Activated naive CD4-positive, alpha-beta T cell treated with anti-CD3 and anti-CD28 coated beads for 36 hours (primary cell): ENCODE measurements at places on chromosomes 1 and 21. TPM values are rescaled to one million over a fixed set of nuclear protein-coding genes. Genes with fewer than 3 reads are reported as not detected.
A peak's percentile ranks its signal among the peaks of the same experiment; 100 is the strongest.

DNA sequence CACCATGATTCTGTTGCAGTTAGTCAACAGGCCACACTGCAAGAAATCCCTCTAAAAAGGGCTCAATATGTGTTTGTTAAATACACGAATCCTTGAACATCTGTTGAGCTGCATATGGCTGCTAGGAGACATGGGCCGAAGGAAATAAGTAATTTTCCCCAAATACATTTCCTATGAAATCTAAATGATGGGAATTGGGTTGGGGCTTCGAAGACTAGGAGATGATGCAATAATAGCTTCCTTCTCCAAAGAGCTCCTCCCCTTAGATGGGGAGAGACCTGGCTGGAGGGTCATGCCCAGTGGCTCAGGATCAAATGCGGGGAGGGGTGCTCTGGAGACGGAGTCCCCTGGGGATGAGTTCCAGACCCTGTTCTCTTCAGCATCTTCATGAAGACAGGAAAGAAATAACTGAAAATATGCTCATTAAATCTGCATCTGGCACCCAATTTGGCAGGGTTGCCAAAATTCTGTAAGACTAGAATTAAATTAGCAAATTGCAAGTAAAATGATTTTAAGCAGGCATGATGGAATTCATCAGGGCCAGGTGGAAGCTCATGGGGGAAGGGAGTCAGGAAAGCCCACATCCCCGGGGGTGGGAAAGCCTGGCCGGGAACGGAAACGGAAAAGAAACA, 165.0 kb upstream of the EDN2 start:
- H3K4me3 ChIP-seq = no peak overlapping the region
- H3K4me1 ChIP-seq = peaks cover 66% of the 10 kb centered on the region
- DNase-seq = no peak
- H3K27ac ChIP-seq = peak overlapping the region; percentile 77
- no peaks in the 10 kb centered on the region for H3K27me3 ChIP-seq

DNA sequence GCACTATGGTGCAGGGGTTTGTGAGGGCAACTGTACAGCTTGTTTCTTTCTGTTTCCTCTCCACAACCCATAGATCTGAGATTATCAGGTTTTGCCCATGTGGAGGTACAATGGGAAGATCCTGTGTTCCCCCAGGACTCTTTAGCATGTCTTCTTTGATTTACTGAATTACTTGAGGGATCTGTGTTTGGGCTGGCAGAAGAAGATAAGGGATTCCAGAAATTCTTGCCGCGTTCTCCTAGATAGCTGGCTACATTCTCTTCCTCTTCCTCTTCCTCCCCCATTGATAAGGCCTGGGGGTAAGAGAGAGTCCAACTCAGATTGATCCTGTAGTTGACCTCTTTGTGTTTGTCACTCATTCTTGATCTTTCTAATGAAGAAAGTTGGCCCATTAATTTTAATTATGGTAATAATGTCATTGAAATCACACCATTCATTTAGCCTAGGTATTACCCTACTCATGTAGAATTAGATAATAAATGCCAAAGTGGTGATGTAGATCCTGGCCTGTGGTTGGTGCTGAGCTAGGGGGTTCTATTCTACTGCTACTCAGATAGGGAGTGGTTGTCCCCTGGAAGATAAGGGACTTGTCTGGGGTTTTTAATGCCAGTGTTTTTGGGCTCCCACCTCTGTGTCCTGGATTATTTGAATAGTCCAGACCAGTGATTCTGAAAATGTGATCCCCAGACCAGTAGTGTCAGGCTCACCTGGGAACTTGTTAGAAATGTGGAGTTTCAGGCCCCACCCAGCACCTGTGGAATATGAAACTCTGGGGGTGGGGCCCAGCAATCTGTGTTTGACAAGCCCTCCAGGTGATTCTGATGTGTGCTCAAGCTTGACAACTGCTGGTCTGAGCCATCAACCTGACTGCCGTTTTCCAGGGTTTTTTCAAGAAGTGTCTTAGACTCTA, 122.2 kb downstream of the NOS1AP start:
- no peak overlapping the region for H3K27ac ChIP-seq
- no peak overlapping the region for H3K4me3 ChIP-seq
- no peaks in the 10 kb centered on the region for H3K36me3 ChIP-seq
- no peak for DNase-seq
- H3K27me3 ChIP-seq = peaks cover 3% of the 10 kb centered on the region

The SLFNL1 gene
- total RNA-seq = 0.10 TPM

The OR2M3 gene
- total RNA-seq = not detected

The SH2D5 gene
- 0.29 TPM for total RNA-seq

DNA sequence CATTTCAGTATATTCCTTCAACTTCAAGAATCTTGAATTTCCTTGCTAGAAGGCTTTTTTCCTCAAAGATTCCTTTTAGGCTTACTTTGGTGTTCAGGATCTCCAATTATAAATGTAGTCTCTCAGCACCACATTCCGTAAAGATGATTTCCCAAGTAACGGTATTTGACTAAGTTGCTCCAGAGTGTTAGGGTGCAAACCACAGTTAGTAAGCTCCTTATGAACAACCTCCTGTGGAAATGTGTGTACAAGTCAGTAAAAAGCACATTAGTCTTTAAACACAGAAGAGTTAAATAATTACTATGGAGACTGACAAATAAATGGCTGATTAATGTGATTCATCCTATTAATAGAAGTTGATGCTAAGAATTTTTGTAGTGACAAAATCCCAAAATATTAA, 10.3 kb downstream of the DONSON start:
- H3K27ac ChIP-seq = peak overlapping the region; percentile 82
- no peak for DNase-seq
- H3K4me1 ChIP-seq = peaks cover 12% of the 10 kb centered on the region
- no peaks in the 10 kb centered on the region for H3K27me3 ChIP-seq
- H3K36me3 ChIP-seq = peaks cover 34% of the 10 kb centered on the region

DNA sequence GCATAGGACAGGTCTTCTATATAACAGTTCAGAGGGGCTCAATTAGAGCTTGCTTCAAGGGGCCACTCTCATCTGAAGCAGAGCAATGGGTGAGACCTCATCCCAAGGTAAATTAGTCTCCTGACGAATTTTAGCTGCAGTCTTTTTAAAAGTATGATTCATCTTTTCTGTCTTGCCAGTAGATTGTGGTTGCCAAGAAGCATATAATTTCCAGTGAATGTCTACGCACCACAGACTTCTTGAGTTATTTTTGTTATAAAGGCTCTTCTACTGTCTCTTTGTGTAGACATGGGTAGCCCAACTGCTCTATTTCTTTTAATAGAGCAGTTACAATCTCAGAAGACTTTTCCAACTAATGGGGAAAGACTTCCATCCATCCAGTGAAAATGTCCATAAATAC, 108.9 kb upstream of the FMN2 start:
- H3K27ac ChIP-seq = no peak overlapping the region
- H3K4me3 ChIP-seq = no peak overlapping the region
- no peaks in the 10 kb centered on the region for H3K27me3 ChIP-seq
- no peak for DNase-seq
- peaks cover 5% of the 10 kb centered on the region for H3K36me3 ChIP-seq
- no peaks in the 10 kb centered on the region for H3K4me1 ChIP-seq

The MROH9 gene
- not detected for total RNA-seq

DNA sequence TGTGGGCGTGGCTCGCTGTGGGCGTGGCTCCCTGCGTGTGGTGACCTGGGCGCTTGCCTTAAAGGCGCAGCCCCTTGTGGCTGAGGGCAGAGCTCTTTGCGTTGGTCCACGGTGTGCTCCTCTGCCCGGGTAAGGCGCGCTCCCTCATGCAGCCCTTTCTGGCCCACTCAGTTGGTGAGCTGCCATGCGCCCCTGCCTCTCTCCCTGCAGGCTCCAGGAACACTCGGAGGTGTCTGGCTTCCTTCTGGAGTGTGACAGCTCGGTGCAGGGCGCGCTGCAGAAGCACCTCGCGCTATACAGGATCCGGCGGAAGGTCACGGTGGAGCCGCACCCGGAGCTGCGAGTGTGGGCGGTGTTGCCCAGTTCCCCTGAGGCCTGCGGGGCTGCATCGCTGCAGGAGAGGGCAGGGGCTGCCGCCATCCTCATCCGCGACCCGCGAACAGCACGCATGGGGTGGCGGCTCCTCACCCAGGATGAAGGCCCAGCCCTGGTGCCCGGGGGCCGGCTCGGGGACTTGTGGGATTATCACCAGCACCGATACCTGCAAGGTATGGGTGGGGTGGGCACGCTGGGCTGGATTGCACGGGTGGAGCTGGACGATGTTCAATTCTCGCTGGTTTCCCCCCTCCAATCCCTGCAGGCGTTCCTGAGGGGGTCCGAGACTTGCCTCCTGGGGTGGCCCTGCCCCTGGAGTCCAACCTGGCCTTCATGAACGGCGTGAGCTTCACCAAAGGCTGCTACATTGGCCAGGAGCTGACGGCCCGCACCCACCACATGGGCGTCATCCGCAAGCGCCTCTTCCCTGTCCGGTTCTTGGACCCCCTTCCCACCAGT, 9.1 kb downstream of the IBA57 start:
- no peak overlapping the region for H3K27ac ChIP-seq
- H3K36me3 ChIP-seq = no peaks in the 10 kb centered on the region
- no peak overlapping the region for H3K4me3 ChIP-seq
- H3K4me1 ChIP-seq = peaks cover 2% of the 10 kb centered on the region

DNA sequence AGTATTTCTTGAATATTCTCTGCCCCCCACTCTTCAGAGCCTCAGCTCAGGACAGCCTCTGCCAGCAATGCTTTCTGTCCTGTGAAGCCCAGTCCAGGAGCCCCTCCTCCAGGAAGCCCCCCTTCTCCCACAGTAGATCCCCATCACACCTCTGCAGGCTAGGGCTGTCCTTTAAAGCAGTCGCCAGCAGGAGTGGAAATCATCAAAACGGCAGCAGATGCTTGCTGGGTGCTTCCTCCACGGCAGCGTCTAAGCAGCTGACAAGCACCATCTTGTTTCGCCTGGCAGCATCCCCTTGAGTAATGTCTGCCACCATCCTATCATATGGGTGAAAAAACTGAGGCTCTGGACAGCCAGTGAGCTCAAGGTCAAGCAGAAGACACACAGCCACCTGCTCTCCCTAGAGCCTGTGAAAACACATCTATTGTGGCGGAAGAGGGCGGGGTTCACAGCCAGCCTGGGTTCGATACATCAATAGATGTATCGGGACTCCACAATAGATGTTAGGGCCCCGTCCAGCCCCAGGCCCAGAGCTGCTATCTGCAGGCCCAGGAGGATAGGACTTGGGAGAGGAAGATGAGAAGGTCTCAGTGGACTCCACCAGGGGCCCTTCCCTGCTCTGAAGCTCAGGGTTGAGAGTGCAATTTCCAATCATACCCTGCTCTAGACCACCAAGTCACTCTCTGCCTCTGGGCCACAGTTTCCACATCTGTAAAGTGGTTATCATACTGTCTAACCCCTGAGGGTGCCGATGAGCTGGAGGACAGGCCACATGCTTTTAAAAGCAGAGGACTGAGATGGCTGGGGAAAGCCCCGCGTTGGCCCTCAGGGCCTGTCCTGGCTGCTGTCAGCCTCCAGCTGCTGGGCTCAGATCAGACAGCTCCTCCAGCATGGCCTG, 17.5 kb downstream of the RUNX3 start:
- no peak overlapping the region for H3K4me3 ChIP-seq
- peak overlapping the region; percentile 85 for H3K27ac ChIP-seq
- DNase-seq = peak; percentile 13
- no peaks in the 10 kb centered on the region for H3K27me3 ChIP-seq
- peaks cover 41% of the 10 kb centered on the region for H3K4me1 ChIP-seq

GRCh38 chr1:233673261-233673946, 59.5 kb downstream of the KCNK1 start:
- no peak overlapping the region for H3K27ac ChIP-seq
- H3K4me1 ChIP-seq = no peaks in the 10 kb centered on the region
- H3K4me3 ChIP-seq = no peak overlapping the region

DNA sequence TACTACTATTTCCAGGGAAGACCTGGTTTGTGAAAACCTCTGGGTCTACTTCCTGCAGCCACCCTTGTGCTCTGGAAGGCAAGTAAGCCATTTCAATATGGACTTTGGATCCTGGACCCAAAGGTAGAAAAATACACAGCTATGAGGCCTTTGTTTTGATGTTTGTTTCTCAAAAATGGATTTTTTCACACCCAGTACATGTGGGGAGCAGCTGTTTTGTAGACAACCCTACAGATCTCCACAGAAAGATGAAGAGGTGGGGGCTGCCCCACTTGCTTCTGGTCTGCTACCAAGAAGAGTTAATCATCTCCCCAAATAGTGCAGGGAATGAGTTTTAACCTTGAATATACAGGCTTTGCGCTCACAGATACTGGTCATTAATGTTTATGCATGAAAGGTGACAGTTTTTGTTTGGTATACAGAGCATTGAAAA, 29.2 kb downstream of the ZNF281 start:
- H3K4me3 ChIP-seq = no peak overlapping the region
- peaks cover 3% of the 10 kb centered on the region for H3K4me1 ChIP-seq
- H3K27ac ChIP-seq = no peak overlapping the region
- H3K27me3 ChIP-seq = no peaks in the 10 kb centered on the region
- DNase-seq = no peak
- no peaks in the 10 kb centered on the region for H3K36me3 ChIP-seq

The CCDC185 gene
- total RNA-seq = not detected

DNA sequence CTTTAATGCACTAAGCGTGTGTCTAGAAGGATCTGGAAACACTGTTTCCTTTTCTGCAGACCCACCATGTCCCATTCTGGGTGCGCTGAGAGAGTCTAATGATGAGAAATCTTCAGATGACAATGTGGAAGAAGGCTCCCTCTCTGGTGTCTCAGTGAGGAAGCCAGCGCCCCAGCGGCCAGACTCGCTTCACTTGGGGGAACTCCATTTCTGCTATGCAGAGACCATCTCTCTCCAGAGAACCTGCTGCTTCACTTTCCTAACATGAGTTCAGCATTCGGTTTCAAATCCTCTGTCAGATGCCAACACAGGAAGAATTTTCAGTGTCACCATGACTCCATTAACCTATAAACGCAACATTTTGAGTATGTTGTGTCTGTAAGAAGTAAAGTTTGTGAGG, 121.8 kb downstream of the SYF2 start:
- DNase-seq = no peak
- no peak overlapping the region for H3K27ac ChIP-seq
- peaks cover 23% of the 10 kb centered on the region for H3K4me1 ChIP-seq
- H3K4me3 ChIP-seq = no peak overlapping the region

DNA sequence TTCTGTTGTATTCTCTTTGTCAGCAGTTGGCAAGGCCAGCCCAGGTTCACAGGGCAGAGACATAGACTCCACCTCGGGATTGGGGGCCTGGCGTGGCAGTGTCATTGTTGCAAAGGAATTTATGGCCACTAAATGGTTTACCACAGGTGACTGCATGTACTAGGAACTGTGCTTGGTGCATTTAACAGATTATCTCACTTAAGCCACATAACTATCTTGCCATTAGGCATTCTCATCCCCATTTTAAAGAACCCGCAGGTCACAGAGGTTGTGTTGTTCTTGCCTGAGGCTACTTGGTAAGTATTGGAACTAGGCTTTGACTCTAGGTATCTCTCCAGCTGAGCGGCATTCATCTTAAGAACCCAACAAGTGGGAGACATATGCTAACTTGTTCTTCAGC, 9.7 kb downstream of the TLCD4 start:
- DNase-seq = no peak
- no peak overlapping the region for H3K27ac ChIP-seq
- no peaks in the 10 kb centered on the region for H3K36me3 ChIP-seq
- no peak overlapping the region for H3K4me3 ChIP-seq
- H3K27me3 ChIP-seq = peaks cover 5% of the 10 kb centered on the region

The CRYAA gene
- not detected for total RNA-seq
